ENCODE measurements at places on chromosomes 5 and 9.

GRCh38 chr9:136372561-136373299 lies 739 bp downstream of the CARD9 start:
- DNase-seq = no peak

DNA sequence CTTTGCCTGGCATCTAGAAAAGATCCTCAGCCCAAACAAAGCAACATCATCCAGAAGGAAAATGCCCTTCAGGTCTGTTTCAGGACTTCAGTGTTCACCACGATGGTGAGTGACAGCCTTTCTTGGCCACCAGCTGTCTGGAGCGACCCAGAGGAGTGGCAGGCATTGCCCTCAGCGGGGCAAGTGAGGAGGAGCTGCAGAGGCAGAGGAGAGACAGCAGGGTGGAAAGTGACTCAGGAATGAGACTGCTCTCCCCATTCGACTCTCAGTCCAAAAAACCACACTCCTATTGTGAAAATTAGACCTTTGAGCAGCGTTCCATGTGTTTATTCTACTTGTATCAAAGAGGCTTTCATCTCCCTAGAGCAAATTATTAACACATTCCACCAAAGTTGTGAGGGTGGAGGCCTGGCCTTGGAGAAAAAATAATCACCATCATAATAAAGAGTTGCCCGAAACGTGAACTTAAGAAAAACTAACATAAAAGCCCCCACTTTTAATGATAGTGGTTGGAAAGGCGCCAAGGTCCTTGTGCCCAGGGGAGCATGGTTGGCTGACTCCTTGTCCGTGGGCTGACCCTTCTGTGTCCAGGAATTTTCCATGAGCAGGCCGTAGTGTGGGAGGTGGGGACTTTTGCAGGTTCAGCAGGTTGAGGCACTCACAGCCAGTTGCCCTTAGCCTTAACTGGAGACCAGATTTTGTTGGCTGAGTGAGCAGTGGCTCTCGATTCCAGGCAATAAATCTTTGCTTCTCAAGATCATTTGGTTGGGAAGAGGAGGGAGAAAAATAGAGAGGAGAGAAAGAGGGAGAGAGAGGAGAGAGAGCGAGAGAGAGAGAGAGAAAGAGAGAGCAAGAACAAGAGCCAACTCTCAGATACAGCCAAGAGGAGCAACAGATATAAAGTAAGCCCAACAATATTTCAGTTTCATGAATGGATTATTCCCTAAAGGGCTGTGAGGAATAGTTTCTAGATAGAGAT lies 125.9 kb upstream of the ANKRD55 start:
- no peak for DNase-seq

DNA sequence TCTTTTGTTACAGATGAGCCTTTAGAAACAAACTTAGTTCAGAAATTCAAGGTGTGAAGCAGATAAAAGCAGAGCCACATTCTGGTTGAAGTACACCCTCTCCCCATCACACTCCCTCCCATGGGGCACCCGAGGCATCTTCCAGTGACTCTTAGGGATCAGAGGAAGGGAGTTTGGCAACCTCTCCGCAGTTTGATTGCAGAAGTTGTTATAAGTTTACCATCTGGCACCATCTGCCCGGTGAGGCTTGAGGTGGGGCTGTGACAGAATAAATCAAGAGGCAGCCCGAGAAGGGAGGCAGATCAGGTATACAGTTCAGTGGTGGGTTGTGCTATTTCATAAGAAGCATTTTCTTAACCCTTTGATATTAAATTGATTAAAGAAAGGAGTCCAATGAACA lies 458.6 kb upstream of the CLINT1 start:
- no peak for DNase-seq

- no peak for DNase-seq
These were observed 206.0 kb downstream of the ATP10B start for GRCh38 chr5:160646033-160646432.

GRCh38 chr5:2439608-2440007 lies 311.9 kb downstream of the IRX2 start:
- DNase-seq = no peak

DNA sequence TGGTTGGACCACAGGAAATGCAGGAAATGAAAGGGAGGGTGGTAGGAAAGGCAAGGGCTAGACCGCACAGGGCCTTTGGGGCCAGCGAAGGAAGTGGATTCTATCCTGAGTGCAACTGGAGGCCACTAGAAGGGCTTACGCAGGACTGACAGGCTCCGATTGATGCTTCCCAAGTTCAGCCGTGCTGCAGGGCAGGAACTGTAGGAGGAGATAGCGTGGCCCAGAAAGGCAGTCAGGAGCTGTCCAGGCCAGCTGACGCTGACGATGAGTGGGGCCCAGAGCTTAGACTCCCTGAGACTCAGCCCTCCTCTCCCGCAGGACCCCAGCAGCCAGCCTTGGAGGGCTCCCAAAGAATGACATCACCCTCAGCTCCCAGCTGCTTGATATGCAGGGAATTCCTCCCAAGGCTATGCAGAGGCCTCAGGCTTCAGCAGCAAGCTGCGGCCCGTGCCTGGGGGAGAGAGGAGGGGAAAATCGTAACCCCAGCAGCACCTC lies 48.8 kb downstream of the KCNIP1 start:
- DNase-seq = no peak

DNA sequence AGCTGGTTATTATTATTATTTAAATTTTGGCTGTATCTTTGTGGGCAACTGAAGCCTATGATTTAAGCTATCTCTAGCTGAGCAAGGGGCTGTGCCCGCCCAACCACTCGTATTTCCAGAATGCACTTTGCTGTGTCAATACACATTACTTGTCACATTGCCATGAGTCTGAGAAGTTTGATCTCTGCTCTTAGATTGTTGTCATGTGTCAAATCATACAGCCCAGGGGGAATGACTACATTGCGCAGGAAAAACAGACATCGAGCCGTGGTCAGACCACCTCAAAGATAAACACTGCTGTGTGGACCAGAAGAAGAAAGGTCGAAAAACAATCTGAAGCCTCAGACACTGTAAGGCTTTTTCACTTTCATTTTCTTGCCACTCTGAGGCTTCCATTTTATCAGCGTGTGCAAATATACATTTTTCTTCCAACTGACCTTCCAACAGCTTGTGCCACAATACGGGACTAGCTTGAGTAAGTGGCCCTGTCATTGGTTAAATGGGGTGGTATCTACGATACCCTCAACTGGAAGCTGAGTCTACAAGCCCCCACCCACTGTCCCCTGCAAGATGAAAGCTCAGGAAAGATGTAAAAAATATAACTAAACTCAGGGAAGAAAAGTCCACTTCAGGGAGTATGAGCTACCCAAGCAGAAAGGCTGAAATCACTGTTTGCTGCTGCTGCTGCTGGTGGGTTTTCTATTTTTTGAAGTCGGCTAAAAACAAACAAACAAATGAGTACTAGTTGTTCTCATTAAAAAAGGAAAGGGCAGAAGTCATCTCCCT lies 603.0 kb downstream of the BNC2 start:
- no peak for DNase-seq

DNA sequence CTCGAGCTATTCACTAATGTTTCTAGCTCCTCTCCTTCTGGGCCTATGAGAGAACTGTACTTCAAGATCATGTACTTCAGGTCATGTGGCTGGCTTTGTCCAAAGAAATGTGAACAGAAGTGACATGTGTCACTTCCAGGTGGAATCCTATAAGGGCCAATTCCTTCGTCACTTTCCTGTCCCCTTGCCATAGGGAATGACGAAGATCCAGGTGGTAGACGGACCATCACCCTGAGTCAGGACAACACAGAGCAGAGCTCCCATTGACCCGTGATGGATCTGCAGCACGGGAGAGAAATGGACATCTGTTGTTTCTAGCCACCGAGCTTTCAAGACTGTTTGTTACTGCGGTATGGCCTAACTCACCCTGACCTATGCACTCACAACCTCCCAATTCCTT lies 157.0 kb downstream of the DRD1 start:
- DNase-seq = no peak

- DNase-seq = no peak
These were observed 16.4 kb upstream of the FBP1 start for GRCh38 chr9:94655739-94656138.
